ENCODE measurements at places on chromosomes 4 and X. TPM values are rescaled to one million over a fixed set of nuclear protein-coding genes. Genes with fewer than 3 reads are reported as not detected.

DNA sequence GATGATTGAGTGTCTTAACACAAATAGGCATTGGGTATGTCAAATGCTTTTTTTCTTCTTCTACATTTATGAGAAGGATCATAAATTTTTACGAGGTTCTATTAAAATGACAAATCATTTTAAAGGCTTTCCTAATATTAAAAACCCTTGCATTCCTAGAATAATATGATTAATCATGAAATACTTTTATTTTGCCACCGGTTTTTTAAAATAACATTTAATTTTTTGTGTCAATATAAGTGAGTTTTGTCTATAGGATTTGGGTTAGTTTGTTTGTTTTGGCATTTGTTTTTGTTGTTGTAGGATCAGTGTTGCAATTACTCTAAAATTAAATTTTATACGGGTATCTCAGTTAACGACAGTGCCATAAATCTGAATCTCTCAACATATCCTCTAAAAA, 169.7 kb upstream of the STK26 start:
- DNase-seq: no peak

DNA sequence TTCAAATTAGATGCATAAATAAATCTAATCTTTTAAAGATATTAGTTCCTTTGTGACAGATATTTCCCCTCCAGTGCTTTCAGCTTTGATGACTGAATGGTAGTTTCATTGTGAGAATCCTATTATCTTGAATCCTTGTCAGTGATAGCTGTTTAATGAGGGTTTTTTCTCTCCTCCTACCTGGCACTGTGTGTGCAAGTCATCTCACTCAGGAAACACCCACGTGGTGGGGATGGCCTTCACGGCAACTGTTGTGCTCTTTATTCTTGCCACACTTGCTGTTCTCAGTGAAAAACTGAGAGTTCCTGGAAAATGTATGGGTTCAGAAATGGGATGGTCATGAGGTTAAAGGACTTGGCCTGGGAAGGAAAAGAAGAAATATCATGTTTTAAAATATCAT, 129.9 kb downstream of the SPRY1 start:
- DNase-seq: no peak

DNA sequence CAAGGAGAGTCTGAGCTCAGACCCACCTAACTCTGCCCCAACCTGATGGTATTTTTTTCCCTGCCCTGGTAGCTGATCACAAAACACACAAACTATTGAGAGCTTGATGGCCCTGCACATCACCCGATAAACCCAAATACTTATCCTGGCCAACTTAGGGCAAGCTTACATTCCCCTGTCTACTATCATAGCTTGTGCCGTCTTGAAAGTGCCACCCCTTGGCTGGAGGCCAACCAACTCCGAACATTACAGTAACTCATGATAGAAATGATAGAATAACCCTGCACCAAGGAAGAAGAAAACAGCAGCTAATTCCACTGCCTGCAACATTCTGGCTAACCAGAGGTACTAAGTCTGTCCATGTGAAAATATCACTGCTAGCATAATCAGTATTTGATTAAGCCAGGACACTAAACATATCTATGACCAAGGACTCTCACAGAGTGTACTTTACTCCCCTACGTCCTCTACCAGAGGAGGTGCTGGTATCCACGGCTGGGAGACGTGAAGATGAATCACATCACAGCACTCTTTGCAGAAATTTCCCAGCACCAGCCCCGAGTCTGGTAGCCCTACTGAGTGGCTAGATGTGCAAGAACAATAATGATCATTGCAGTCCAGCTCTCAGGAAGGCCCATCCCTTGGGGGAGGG, 8.9 kb downstream of the STBD1 start:
- DNase-seq: no peak

GRCh38 chr4:113050371-113050755, 910 bp downstream of the ANK2 start:
- no peak for DNase-seq

DNA sequence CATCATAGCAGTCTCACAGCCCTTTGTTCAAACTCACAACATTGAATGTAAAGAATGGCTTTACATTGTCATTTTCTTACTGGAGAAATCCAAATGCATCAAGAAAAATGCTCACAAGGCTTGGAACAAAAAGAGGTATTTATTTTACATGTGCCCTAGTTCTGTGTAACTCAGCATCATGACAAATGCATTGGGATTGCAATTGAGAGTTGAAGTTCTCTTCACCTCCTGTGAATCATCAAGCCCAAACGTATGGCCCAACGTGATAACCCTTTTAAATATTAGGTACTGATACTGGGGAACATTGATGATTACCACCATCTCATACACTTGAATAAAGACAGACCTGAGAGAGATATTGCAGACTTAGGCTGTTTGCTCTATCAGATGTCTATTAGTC, 61.6 kb downstream of the GASK1B start:
- no peak for DNase-seq

DNA sequence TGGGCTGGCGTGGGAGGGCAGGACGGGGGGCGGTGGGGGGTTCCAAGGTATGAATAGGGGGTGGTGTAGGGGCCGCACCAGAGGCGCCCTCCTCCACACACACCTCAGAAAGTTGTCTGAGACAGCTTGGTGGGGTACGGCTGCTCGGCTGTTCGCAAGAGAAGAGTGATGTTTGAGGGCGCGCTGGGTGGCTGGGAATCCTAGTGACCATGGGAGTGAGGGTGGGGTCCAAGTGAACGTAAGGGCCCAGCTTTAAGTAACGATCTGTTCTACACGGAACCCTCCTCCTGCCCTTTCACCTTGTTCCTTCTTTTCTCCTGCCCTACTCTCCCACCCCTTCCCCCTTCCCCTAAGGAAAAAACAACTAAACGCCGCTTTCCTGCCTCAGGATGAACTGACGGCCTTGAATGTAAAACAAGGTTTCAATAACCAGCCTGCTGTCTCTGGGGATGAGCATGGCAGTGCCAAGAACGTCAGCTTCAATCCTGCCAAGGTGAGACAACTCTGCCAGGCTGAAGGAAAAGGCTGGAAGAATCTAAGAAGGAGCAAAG, 664 bp downstream of the MED12 start:
- DNase-seq: no peak

- no peak for DNase-seq
Measured at GRCh38 chr4:113170805-113171468, 121.5 kb downstream of the ANK2 start.

- no peak for DNase-seq
Measured at GRCh38 chr4:145956288-145956890, 17.8 kb upstream of the ZNF827 start.

- no peak for DNase-seq
Measured at GRCh38 chrX:143461606-143462005, 55.7 kb downstream of the SPANXN3 start.

GRCh38 chrX:46582966-46583365, 9.4 kb downstream of the CHST7 start:
- DNase-seq: no peak

DNA sequence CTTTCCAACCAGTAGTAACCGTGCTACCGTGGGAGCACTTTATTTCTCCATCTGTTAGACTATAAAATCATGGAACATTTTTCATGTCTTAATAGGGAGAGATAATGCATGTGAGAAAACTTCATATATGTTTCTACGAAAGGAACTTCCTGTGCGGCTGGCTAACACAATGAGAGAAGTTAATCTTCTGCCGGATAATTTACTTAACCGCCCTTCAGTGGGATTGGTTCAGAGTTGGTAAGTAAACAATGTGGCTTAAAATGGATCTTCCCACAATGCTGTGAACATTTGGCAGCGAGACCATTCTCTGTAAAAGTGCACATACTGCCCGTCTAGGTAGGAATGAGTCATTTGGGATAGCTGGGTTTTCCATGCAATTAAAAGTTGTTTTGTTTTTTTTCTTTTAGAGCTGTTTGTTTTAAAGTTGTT, 29.6 kb downstream of the PDK3 start:
- no peak for DNase-seq

- no peak for DNase-seq
Measured at GRCh38 chr4:33111117-33111516, 2390.9 kb downstream of the PCDH7 start.

DNA sequence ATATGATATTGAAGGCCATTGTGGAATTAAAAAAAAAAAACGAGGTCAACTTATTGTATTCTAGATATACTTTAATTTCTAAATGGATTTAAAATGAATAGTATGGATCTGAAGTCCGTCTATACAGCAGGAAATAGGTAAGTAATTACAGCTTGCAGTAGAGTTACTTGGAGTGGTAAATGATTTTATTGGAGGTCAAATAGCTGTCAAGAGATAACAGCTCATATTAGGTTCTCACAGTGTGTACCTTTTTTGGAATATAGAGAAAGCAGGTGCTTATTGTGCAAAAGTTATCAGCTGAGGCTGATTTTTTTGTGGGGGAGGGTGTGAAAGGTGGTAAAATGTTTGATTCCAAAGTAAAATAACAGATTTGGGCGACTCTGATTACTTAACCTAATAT, 17.7 kb downstream of the UPRT start:
- no peak for DNase-seq

The VSIG4 gene
- total RNA-seq: 28.0 TPM

DNA sequence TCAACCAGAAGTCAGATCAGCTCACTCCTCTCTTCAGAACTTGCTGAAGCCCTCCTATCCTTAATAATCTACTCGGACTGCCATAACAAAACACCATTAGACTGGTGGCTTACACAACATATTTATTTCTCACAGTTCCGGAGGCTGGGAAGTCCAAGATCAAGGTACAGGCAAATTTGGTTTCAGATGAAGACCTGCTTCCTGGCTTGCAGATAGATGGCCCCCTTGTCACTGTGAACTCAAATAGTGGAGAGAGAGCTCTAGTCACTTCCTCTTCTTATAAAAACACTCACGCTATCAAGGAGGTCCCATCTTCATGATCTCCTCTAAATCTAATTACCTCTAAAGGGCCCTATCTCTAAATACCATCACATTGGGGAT, 125.1 kb downstream of the CAMK2D start:
- no peak for DNase-seq

DNA sequence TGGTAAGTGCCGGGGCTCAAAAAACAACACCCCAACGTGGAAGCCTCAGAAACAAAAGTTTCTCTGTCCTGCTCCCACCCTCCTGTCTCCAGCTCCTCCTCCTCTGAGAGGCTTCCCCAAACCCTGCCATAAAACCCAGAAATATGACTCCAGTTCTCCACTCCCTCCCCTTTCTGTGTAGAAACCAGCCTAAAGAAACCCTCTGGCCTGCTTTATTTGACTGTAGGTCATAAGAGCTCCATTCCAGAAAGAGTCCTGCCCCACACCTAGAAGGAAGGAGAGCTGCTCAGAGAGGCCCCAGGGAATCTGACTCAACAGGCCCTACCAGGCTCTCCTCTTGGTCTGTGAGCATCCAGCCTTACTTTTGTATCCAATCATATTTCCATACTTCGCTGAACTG, 872 bp upstream of the S100P start:
- no peak for DNase-seq

The VEGFD gene
- 0.49 TPM for total RNA-seq

The DRD5 gene
- total RNA-seq: not detected

The LARP1B gene
- total RNA-seq: 32.2 TPM

GRCh38 chr4:35516102-35516501, 728.2 kb downstream of the ARAP2 start:
- no peak for DNase-seq

- DNase-seq: no peak
Measured at GRCh38 chr4:39026096-39026495, 6.1 kb downstream of the TMEM156 start.

- DNase-seq: no peak
Measured at GRCh38 chr4:172850838-172851237, 317.8 kb upstream of the GALNT7 start.

GRCh38 chr4:162201673-162202072, 37.9 kb upstream of the FSTL5 start:
- DNase-seq: no peak

DNA sequence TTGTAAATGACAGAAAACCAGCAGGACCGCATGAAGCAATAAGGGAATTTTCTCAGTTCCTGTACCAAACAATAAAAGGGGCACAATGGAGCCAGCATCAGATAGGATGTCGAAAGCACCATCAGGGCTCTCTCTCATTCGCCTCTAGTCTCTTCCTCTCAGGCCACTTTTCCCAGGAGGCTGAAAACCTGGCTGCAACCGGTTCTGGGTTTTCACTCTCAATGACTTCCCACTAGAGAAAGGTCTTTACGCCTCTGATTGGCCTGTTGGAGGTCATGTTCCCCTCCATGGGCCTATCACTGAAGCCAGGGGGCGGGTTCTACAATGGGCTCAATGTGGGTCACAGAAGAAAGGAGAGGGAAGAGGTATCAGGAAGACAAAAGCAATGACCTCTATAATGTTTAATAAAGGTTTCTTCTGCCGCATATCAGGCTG, 29.3 kb downstream of the ZNF827 start:
- no peak for DNase-seq

- no peak for DNase-seq
Measured at GRCh38 chr4:149589826-149590225, 225.8 kb downstream of the IQCM start.

DNA sequence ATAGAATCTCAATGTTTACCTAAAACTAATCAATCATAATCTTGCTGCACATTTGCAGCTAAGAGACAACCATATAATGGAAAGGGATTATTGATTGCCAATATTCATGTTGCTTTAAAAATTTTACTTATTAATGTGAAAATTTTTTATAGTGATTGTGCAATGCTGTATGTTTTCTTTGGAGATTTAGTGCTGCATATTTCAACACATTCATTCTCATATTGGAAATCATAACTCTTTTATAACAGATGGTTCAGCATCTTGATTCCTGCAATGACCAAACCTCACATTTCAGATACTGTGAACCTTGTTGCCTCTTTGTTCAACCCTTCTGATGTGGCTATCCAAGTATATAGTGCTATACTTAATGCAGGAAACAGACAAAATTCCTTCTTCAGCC, 502.6 kb downstream of the C4orf33 start:
- DNase-seq: no peak

The GPR50 gene
- not detected for total RNA-seq

The ATP8A1 gene
- 10.4 TPM for total RNA-seq

GRCh38 chr4:185003596-185004351, 14.5 kb upstream of the HELT start:
- DNase-seq: no peak

DNA sequence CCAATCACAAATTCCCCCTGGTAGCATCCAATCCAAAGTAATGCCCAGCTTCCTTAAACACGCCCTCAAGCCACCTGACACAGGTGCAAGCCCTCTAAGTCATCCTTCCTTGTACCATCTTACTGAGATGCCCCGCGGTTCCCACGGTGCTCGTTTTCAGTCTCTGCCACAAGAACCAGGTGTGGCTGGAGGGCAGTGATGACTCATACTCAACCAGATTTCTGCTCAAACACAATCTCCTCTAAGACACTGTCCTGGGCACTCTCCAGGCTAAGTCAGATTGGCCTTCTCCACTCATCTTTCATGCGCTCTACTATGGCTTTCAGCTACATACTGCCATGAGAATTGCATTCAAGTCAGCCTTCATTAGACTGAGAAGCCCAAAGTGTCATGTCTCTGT, 3.5 kb downstream of the SH3KBP1 start:
- DNase-seq: no peak

The WNK3 gene
- total RNA-seq: 0.69 TPM

- DNase-seq: no peak
Measured at GRCh38 chr4:123102897-123103471, 180.6 kb upstream of the NUDT6 start.
